ENCODE measurements at places on chromosomes 5 and 9.

DNA sequence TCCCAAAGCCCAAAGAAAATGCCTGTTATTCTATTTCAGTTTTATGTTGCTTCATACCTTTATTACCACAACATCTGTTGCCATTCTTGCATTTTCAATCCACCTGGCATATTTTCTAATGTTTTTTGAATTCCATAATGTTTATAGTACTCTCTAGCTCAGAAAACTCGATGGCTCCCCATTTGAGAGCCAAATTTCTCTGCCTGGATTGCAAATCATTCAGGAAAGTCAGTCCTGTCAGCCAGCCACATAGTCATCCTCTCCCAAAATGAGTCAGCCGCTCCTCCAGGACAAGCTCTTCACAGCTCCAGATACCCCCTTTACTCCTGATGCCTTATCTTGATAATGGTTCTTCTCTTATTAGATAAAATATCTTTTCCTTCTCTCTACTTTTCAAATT is 78.2 kb upstream of the ADCY2 start:
- DNase-seq = no peak

GRCh38 chr9:135925496-135926133 is 18.3 kb upstream of the CAMSAP1 start:
- DNase-seq = no peak

DNA sequence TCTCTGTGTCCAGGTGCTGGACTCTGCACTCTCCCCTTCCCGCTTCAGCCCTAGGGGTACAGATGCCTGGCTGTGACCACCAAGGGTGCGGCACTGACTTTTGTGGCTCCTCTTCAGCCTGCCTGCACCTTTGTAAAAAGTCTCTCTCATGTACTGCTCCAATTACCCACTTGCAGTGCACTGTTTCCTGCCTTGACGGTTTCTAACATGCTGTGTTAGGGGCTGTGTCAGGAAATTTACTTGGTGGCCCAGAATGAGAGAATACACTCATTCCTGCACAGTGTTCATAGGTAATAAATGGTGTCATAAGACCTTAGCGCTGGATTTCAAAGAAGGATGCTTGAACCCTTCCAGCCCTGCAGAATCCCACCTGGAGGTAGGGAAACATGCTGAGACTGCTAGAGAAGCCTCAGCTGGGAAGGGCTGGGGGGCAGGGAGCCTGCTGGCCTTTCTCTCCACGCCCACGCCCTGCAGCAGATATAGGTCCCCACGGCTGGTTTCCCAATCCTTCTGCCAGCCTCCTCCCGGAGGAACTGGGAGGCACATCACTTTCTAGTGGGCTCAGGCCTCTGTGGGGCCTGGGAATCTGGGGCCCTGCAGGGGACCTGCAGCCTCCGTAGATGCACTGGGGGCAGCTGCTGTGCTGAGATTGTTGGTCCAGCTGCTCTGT is 17.6 kb upstream of the HRH2 start:
- DNase-seq = peak; percentile 51

GRCh38 chr5:33465120-33465519 is 24.4 kb downstream of the TARS1 start:
- DNase-seq = peak; percentile 5

- DNase-seq = no peak
Measured at GRCh38 chr5:150407096-150407720, 5.5 kb downstream of the CD74 start.

GRCh38 chr5:72624641-72625236 is 117.5 kb upstream of the ZNF366 start:
- DNase-seq = no peak

- DNase-seq = peak; percentile 65
Measured at GRCh38 chr5:173643964-173644363, 27.5 kb upstream of the BOD1 start.

GRCh38 chr5:25345240-25345771 is 700.5 kb upstream of the CDH10 start:
- DNase-seq = no peak

DNA sequence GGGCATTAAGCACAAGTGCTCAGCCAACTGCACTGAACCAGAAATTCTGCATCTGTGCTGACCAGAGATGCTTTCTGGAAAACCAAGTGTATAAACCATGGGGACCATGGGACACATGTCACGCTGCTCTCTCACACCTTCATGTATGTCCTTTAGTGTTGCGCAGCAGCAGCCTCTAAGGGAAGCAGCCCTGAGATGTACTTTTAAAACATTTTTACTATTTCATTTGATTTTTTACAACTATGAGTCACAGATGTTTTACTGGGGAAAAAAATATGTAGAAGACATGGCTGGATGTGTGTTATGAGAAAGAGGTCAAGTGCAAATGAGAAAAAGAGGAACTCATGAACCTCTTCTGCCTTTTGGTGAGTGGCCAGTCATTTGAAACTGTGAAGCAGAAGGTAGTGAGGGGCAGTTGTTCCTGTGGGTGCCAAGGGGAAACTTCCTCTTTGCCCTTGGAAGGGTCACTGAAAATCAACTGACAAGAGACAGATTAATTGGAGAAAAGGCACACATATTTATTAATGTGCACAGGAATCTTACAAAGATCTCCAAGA is 31.4 kb upstream of the SYK start:
- DNase-seq = peak; percentile 67

Measured in inflammatory macrophage treated with lipopolysaccharide for 1 hour (primary cell).